Esophagus squamous epithelium (tissue), 5 donors: ENCODE measurements at places on chromosomes 7 and 10.

DNA sequence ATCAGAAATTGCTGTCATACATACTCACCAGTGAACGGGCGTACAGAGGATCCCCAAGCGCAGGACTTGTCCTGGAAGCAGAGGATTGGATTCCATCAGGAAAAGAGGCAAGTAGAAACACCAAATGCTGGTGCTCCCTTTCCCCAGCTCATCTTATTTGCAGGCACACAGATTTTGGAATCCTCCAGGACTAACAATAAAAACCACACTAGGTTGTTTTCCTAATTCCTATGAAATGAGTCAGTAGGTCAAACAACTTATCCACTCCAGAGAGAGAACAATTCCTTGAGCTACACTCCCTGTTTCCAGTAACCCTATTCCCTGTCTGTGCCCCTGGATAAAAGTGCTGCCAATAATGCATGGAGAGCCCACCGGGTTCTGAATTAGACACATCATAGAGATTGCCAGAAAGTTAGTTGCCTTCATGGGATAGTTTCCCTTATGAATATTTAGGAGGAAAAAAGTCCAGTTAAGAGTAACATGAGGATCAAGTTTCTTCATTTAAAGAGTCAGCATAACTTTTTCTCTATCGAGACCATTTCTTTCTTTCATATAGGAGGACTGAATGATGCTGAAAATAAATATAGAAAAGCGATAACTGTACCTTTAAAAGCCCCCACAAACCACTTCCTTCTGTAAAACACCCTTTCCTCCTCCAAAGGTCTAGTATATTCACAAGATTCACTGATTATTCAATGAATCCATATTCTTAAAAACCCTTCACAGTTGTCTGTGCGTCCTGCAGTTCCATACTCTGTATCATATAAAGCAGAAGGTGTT is 178.3 kb upstream of the KLF14 start:
- no peak for DNase-seq

DNA sequence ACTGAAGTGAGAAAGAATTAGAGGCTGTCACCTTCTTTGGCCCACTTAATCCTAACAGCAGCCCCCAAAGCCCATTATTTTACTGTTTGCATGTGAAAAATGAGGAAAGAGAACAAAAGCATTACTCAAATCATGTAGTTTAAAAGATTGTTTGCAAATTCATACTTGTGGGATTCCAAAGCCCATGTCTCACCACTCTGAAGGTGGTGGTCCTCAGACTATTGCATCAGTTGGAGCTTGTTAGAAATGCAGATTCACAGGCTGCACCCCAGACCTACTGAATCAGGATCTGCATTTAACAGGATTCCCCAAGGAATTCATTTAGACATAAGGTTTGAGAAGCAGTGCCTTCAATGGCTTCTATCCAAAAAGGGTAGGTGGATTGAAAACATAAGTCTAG is 93.7 kb upstream of the PDE1C start:
- DNase-seq = no peak

GRCh38 chr10:24652381-24652957 is 71.2 kb downstream of the ARHGAP21 start:
- no peak for DNase-seq

DNA sequence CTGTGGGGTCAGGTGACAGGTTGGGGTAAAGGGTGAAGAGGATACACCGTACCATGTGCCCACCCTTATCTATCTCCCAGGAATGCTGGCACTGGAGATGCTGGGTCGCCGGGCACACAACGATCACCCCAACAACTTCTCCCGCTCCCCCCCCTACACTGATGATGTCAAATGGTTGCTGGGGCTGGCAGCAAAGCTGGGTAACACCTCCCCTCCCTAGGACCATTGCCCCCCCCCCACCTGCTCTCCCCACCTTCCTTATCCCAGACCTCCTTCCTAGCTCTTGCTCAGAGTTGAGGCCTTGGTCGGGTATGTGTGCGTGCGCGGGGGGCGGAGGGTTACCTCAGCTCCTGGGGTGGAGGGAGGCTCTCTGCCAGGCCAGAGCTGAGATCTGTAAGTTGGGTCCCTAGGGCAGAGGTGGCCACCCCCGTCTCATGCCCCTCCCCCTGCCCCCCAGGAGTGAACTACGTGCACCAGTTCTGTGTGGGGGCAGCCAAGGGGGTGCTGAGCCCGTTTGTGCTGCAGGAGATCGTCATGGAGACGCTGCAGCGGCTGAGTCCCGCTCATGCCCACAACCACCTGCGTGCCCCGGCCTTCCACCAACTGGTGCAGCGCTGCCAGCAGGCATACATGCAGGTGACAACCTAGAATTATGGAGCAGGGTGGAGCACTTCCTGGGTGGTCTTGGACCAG is 10.7 kb downstream of the NDST2 start:
- DNase-seq = no peak

GRCh38 chr10:44400541-44400940 is 15.6 kb upstream of the CXCL12 start:
- no peak for DNase-seq

DNA sequence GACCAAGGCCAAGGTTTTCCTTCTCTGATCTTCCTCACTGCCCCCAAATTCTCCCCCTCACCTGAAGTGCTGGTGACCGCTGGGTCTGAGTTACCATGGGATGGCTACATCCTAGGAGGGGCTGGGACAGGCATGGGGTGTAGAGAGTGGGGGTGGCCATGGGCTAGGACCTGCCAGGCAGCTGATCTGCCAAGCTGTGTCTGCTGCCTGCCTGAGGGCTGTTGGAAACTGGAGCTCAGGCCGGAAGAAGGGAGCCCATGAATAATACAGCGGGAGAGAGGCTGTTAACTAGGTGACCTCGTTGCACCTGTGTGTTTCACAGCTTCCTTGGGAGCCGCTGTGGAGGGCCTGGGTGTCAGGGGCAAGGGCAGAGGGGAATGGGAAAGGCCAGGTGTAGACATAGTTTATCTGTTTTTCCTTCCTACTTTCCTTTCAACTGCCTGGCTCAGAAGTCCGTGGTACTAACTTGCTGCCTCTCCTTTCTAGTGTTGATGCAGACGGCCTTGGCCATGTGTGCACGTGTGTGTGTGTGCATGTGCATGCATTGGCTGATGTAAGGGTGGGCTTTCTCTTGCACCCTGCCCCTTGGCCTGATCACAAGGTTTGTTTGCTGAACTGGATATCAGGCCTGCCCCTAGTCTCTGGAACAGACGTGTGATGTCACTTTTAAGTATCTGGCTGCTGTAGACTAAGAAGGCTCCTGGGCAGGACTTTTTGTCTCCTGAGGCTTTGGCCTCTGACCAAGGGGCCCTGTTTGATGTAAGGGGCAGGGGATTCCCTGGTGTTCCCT is 11.9 kb downstream of the CDH23 start:
- no peak for DNase-seq

GRCh38 chr7:132435016-132435990 is 141.0 kb downstream of the PLXNA4 start:
- no peak for DNase-seq

DNA sequence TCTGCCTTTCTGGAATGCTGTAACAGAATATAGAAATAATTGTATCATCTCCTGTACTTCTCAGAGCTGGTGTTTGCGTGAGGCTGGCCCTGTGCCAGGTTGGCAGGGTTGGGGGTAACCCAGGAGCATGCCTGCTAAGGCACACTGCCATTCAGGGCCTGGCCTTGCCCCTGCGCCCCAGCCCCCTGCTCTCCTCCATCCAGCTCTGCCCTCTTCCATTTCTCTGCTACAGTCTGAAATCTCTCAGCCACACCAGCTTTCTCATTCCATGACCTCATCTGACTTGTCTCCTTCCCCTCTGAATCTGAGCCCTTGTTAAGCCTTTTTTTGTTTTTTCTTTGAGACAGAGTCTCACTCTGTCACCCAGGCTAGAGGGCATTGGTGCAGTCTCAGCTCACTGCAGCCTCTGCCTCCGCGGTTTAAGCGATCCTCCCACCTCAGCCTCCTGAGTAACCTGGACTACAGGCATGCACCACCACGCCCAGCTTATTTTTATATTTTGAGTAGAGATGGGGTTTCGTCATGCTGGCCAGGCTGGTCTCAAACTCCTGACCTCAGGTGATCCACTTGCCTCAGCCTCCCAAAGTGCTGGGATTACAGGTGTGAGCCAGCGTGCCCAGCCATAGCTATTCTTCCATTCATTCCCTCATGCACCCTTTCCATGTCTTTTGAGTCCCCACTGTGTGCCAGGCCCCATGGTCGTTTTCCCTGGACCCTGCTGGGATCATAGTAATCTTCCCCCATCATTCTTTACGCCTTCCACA is 206.8 kb downstream of the CUX1 start:
- no peak for DNase-seq

- DNase-seq = no peak
Observed at GRCh38 chr7:24052572-24053260, 231.3 kb upstream of the NPY start.

DNA sequence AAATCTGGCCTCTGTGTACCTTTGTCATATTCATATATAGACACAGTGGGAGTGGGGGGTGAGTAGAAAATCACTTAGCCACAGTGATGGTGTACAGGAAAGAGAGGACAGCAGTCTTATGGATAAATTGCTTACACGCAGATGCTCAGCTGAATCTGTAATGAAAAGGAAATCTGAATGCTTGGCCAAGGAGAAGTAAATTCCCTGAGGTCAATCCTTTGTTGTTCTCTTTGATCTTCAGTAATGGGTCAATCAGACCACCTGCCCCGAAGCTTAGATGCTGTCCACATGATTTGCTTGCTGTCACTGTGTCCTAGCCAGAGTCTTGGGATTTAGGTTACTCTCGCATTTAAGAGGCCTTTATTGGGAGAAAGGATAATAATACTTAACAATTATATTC is 18.4 kb upstream of the EPHB6 start:
- no peak for DNase-seq

- no peak for DNase-seq
Observed at GRCh38 chr7:2936891-2937580, 92.9 kb upstream of the GNA12 start.

DNA sequence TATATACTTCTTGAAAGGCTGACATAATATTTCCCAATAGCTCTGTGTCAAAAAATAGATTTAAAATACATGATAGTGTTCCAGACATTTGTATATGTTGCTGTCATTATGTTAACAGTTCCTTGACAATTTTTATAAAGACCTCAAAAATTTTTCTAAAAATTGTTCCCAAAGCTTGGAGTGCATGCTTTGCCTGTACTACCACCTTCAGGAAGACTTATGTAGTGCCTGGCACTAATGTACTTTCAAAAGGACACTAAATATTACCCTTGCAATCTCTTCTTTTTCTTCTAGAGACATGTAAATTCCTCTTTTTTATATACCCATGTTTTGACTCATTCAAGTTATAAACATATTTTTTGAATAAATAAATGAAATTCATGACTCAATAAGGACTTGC is 48.0 kb upstream of the SP8 start:
- DNase-seq = no peak

DNA sequence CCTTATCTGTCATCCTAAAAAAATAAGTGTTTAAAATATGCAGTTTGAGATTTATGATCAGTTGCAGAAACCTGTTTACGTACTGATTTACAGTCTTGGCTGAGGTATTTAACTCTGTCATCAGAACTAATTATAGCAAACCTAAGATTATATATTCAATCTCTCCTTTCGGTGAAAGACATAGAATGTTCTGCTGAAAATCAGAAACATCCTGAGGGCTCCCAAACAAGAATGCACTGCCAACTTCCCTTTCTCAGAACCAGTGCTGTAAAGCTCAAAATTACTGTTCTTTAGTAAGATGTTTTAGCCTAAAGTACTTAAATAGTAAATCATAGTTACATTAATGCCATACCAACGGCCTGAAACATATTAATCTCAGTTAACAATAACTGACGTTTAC is 34.3 kb downstream of the FAM204A start:
- no peak for DNase-seq

- no peak for DNase-seq
Observed at GRCh38 chr7:44961844-44962482, 16.9 kb downstream of the MYO1G start.

DNA sequence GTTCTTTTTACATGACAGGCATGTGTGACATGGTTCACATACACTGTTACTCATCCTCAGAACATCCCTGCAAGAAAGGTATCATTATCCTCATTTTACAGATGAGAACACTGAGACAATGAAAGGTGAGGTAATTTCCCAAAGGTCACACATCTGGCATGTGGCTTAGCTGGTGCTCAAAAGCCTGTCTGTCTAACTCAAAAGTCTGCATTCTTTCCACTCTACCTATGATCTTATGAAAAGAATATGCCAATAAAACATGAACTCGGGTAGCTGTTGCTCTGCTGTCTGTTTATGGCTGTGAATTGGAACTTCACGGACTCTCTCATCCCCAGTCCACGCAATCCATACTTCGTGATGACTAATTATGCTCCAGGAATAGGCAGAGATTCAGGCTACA is 79.0 kb upstream of the ODAD2 start:
- no peak for DNase-seq

DNA sequence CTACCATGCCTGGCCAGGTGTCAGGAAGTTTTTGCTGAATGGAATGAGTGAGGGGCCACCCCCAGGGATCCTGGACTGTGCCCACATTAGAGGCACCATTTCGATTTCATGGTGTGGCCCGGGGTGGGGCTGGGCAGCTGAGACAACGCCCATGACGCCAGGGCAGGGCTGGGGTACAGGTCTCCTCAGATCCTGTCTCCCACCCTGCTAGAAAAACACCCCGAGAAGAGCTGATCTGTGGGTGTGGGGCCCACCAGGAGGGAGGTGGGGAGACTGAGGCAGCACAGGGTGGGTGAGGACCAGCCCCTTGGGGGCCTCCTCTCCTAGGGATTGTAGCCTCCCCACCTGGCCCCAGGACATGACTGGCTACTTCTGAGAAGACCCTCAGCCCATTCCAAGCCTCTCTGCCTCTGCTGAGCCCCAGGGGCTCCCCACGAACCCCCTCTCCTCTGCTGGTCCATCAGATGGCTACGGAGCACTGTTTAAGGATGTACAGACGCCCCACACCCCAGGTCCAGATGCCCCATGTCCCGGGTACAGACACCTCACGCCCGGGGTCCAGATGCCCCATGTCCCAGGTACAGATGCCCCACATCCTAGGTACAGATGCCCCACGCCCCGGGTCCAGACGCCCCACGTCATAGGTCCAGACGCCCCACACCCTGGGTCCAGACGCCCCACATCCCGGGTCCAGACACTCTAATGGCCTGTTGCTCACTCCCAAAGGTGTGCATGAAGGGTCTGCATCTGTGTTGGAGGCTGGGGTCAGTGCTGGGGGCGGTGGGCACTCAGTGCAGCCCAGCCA is 99.4 kb downstream of the MICALL2 start:
- DNase-seq = no peak

DNA sequence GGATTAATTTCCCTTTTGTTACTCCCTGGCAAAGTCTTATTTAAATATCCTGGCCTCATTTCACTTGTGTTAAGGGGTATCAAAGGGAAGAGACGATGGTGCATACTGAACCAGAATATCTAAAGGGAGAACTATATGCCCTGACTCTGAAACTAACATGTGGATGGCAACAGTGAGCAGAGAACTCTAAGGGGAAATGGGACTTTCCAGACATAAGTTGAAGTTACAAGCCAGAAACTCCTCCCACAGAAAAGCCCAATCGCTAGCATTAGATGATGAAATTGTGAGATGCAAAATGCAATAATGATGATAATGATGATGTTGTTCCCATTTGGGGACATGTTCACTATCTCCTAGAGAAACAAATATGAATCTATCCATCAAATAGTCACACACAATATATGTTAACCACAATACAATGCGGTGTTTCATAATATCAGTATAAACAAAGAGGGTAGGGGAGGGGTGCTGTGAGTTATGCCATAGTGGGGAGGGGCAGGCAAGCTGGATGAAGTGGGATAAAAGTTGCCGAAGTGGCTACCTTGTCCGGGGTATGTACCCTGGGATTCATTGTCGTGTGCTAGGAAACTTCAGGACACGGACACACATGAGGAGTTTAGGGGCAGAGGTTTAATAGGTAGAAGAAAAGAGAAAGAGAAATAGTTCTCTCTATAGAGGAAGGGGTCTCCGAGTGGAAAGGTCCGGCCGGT is 37.1 kb downstream of the TMEM229A start:
- DNase-seq = no peak
